ENCODE measurements at places on chromosomes 6 and 20. TPM values are rescaled to one million over a fixed set of nuclear protein-coding genes. Genes with fewer than 3 reads are reported as not detected.

Gene GJA10
- not detected for total RNA-seq

Gene BNIP5
- total RNA-seq, result not detected

Gene DDO
- not detected for total RNA-seq

Gene SRMS
- 0.29 TPM for total RNA-seq

- no peak overlapping the region for H3K27ac ChIP-seq
- H3K27me3 ChIP-seq, result no peaks in the 10 kb centered on the region
- H3K36me3 ChIP-seq, result 0 out of 2 replicates have a peak, but pooled peaks cover 6% of the 10 kb centered on the region
- H3K4me1 ChIP-seq, result peaks cover 5% of the 10 kb centered on the region
- no peak overlapping the region for H3K4me3 ChIP-seq
Observed at GRCh38 chr6:43127180-43127579, 43.9 kb upstream of the SRF start.

- H3K36me3 ChIP-seq, result no peaks in the 10 kb centered on the region
- no peak overlapping the region for H3K4me3 ChIP-seq
- DNase-seq, result no peak
- H3K4me1 ChIP-seq, result peaks cover 12% of the 10 kb centered on the region
- H3K27me3 ChIP-seq, result no peaks in the 10 kb centered on the region
Observed at GRCh38 chr6:24882295-24882694, 53.5 kb downstream of the RIPOR2 start.

DNA sequence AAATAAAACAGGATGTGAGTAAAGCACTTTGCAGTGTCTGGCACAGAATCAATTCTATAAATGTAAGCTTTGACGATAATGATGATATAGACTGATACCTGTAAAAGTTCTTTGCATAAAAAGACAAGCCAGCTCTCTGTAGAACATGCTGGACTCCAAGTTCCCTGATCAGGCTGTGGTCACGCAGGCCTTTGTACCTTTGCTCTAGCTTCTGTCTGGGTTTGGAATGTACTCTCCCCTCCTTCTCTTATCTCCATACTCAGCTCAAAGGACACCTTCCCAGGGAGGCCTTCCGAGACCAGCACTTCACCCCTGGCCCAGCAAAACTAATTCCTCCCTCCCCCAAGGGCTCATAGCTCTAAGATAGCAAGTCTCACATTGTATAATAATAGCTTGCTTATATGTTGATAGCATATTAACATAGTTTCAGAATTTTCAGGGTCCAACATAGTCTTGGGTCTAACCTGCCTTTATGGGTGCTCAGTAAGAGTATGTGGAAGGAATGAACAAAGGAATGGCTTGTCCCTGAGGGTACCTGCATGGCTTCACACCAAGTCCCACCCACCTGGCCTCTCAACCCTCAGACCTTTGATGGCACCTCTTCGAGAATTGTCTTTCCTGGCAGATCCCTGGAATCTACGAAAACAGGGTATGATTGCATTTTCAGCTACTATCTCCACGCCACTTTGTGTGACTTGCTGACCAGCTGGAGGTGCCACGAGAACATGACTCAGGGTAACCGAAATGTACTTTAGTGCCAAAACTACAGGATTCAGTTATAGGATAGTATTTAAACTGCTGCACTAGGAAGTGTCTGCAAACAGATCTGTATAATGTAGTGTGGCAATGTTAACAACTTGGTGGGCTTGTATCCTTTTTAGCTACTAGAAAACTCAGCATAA lies 41.7 kb upstream of the PIM1 start:
- H3K36me3 ChIP-seq, result no peaks in the 10 kb centered on the region
- peaks cover 34% of the 10 kb centered on the region for H3K4me1 ChIP-seq
- no peak overlapping the region for H3K4me3 ChIP-seq
- H3K27ac ChIP-seq, result peak overlapping the region; percentile 60
- H3K27me3 ChIP-seq, result no peaks in the 10 kb centered on the region

- peaks cover 7% of the 10 kb centered on the region for H3K4me1 ChIP-seq
- H3K27me3 ChIP-seq, result no peaks in the 10 kb centered on the region
- H3K27ac ChIP-seq, result no peak overlapping the region
- no peak for DNase-seq
- H3K4me3 ChIP-seq, result no peak overlapping the region
Observed at GRCh38 chr6:144211160-144211559, 60.8 kb downstream of the STX11 start.

GRCh38 chr6:42979523-42980177 lies 669 bp upstream of the PEX6 start:
- no peaks in the 10 kb centered on the region for H3K27me3 ChIP-seq
- no peaks in the 10 kb centered on the region for H3K36me3 ChIP-seq
- H3K27ac ChIP-seq, result no peak overlapping the region
- peaks cover 4% of the 10 kb centered on the region for H3K4me1 ChIP-seq
- peak overlapping the region; percentile 67 for H3K4me3 ChIP-seq

GRCh38 chr20:62979876-62980373 lies 26.8 kb downstream of the BHLHE23 start:
- H3K27me3 ChIP-seq, result peaks cover 2% of the 10 kb centered on the region
- no peaks in the 10 kb centered on the region for H3K36me3 ChIP-seq

DNA sequence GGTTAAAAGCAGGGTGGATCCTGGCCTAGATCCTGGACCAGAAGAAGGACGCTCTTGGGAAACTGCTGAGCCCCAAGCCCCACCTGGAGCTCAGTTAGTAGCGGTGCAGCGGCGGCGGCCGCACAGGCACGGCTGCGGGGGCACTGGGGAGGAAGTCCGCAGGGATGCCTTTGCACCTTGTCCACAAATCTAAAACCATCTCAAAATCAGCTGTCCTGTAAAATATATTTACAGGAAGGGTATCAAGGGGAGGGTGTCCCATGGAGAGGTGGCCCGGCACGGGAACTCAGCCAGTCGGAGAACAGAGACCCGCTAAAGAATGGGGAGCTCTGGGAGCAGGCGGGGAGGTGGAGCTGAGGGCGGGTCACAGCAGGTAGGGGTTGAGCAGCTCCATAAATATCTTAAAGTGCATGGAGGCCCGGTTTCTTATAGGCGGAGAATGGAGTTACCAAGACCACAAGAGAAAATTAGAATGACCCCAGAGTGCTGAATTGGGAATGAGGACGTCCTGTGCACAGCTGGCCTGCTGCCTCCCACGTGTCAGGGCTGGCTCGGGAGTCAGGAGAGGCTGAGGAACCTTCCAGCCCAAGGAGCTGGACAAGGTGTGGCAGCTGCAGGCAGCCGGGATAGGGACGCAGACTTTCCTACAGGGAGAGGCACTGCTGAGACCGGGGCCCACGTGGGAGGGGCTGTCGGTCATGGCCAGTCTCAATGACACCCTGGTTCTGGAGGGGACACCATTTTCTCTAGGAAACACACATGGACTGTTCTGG lies 8.0 kb downstream of the MTG2 start:
- no peak for DNase-seq
- H3K36me3 ChIP-seq, result no peaks in the 10 kb centered on the region
- no peak overlapping the region for H3K27ac ChIP-seq
- H3K4me3 ChIP-seq, result no peak overlapping the region

DNA sequence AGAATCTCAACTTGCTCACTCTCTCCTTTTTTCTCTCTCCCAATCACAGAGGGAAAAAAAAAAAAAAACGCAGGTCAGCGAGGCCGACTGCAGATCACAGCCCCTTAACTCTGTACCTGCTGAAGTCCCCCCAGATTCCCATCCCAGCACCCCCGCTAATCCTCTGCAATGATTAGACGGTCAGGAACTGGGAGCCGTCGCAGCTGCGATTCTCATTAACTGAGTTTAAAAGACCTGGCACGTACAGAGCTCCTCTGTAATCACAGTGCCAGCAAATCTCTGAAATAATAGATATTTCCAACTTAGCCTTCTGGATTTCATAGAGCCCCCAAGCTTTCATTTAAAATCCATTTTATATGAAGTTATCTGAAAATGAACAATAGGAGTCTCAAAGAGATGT lies 84.4 kb downstream of the ANKRD60 start:
- no peak overlapping the region for H3K4me3 ChIP-seq
- H3K36me3 ChIP-seq, result no peaks in the 10 kb centered on the region
- no peak overlapping the region for H3K27ac ChIP-seq
- H3K4me1 ChIP-seq, result no peaks in the 10 kb centered on the region

GRCh38 chr6:116444092-116444491 lies 17.1 kb upstream of the CALHM6 start:
- no peak overlapping the region for H3K27ac ChIP-seq
- no peak for DNase-seq
- no peaks in the 10 kb centered on the region for H3K4me1 ChIP-seq
- no peaks in the 10 kb centered on the region for H3K36me3 ChIP-seq

GRCh38 chr6:21031182-21031581 lies 496.9 kb downstream of the CDKAL1 start:
- no peak for DNase-seq
- no peaks in the 10 kb centered on the region for H3K36me3 ChIP-seq
- H3K4me3 ChIP-seq, result no peak overlapping the region
- H3K27ac ChIP-seq, result no peak overlapping the region
- H3K4me1 ChIP-seq, result no peaks in the 10 kb centered on the region
- H3K27me3 ChIP-seq, result no peaks in the 10 kb centered on the region

DNA sequence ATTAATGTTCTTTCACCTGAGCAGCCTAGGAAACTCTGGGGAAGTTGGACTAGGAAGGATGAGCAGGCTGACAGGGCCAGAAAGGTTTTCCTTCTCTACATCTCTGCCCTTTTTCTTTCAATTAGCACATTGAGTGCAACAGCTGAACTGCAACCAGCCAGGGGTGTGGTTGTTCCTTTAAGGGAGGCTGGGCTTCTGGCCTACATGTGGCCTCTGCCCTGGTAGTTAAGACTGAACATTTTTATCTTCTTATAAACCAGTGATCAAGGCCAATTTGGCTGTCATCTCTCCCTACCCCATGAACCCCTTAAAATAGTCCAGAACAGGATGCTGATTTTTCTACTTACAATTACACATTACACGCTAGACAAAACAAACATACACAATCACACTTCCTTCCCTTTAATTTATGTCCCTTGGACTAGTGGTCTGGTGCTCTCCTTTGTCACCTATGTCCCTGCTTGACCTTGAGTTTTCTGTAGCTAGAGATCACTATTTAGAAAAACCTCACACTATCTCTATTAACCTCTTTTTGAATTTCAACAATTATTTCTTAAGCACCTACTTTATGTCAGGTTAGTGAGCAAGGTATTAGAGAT lies 60.3 kb downstream of the RNF217 start:
- no peak for DNase-seq
- H3K27ac ChIP-seq, result no peak overlapping the region
- peaks cover 18% of the 10 kb centered on the region for H3K4me1 ChIP-seq
- H3K36me3 ChIP-seq, result no peaks in the 10 kb centered on the region
- H3K27me3 ChIP-seq, result no peaks in the 10 kb centered on the region
- no peak overlapping the region for H3K4me3 ChIP-seq

DNA sequence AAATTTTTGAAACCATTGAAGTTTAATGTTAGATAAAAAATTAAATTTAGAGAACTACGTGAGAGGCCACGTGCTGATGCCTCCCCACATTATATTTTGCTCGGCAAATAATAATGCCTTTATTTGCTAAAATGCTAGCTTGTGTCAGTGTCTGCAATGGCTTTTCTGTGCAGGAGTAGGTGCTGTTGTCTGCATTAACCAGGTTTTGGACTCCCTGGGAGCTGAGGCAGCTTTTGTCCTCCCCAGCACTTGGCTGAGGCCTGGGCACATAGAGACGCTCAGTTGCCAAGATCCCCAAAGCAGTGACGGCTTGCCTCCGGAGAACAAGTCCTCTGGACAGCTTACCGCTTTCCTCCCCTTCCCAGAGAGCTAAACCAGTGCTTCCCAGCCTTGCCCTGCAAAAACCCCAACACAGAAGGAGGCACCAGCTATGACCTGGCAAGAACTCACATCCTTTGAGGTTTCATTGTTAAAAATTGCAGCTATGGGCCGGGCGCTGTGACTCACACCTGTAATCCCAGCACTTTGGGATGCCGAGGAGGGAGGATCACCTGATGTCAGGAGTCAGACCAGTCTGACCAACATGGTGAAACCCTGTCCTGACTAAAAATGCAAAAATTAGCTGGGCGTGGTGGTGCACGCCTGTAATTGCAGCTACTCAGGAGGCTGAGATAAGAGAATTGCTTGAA lies 59.9 kb downstream of the KAT14 start:
- H3K4me1 ChIP-seq, result no peaks in the 10 kb centered on the region
- no peak for DNase-seq
- H3K27ac ChIP-seq, result no peak overlapping the region
- H3K4me3 ChIP-seq, result no peak overlapping the region
- no peaks in the 10 kb centered on the region for H3K27me3 ChIP-seq

DNA sequence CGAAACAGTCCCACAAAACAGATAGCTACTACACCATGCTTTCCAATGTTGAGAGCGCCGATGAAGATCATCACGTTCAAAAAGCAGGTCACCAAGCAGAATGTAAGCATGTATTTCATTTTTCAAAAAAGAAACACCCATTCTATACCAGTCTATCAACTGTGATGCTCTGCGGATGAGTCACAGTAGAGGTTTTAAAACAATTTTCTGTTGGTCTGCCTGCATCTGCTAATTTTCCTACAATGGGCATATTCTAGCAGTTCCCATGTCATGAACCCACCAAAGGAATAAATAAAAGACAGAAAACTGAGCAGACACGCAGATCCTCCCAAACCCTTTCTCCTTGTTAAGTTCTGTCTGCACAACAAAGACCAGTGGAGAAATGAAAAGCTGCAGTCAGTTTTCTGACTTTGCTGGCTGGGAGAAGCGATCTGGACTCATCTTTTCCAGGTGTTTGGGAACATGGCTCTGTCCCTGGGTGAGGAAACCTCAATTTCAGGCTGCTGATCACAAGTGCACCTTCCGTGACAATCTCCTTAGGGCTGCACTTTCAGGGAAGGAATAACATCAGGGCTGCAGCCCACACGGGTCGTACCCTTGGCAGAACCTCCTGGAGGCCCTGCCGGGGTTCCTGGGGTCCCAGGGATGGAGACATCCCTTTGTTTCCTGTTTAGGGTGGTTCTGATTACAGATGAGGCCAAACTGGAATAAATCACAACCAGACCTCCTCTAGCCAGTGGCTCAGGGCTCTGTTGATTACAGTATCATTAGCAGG lies 200.1 kb downstream of the BMP7 start:
- peaks cover 23% of the 10 kb centered on the region for H3K27me3 ChIP-seq
- no peak for DNase-seq
- H3K4me1 ChIP-seq, result peaks cover 4% of the 10 kb centered on the region
- no peak overlapping the region for H3K27ac ChIP-seq
- H3K4me3 ChIP-seq, result no peak overlapping the region

DNA sequence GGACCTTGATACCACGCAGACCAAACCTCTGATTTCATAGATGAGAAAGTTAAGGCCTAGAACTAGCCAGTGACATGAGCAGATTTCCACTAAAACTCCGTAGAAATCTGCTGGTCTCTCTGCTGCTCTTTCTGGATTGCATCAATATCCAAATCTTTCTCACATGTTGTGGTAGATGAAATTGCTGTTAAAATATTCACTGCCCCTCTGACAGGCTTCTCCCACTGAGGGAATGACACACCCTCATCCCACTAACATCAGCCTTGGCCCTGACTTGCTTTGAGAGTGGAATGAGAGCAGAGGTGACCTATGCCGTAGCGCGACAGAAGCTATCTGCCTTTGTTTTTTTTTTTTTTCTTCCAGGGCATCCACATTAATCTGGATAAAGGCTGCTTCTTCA lies 20.4 kb upstream of the EXOC2 start:
- H3K27ac ChIP-seq, result no peak overlapping the region
- H3K4me1 ChIP-seq, result no peaks in the 10 kb centered on the region
- H3K36me3 ChIP-seq, result no peaks in the 10 kb centered on the region
- DNase-seq, result no peak
- peaks cover 2% of the 10 kb centered on the region for H3K27me3 ChIP-seq
